ENCODE measurements at places on chromosomes 3 and 15.

DNA sequence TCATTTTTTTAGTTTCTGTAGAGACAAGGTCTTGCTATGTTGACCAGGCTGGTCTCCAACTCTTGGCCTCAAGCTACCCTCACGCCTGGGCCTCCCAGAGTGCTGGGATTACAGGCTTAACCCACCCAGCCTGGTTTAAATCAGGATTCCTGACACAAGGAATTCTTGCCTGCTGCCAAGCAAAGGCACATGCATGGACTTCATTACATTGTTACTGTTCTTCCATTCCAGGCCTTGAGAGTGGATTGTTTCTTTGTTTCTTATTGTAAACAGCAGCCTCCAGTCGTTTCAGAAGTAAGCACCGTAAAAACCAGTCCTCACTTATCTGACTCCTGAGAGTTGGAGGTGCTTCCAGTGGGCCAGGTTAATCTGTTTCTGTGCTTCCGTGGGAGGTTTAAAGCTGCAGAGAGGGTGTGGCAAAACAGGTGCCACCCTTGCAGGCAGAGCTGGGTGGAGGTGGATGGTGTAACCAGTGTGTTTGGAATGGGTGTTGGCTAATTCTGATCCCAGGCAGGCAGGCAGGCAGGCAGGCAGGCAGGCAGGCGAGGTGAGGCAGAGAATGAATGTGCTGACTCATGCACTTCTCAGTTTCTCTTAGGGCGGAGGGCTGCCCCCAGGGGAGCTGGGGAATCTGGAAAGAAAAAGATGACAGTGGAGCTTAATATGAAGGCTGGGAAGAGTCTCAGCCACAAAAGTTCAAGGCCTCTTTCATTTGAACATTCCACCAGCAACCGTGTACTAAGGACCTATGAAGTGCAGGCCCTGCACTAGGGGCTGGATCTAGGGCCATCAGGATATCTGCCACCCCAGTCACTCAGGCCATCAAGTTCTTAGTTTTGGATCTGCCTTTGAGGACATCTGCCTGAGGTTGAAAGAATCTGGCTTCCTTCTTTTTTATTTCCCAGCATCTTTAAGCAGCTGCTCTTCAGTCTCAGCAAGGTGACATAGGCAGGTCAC is 37.0 kb upstream of the CDCP1 start:
- DNase-seq, result peak; percentile 86

GRCh38 chr3:98573181-98573728 is 20.2 kb downstream of the CPOX start:
- peak; percentile 39 for DNase-seq

- DNase-seq, result no peak
Measured at GRCh38 chr15:56804279-56804678, 71.0 kb upstream of the ZNF280D start.

GRCh38 chr3:22045882-22046281 is 294.9 kb upstream of the ZNF385D start:
- no peak for DNase-seq

GRCh38 chr15:52790169-52790708 is at the start of gene ONECUT1:
Gene ONECUT1 (minus strand): TSS chr15:52790336. CDS start chr15:52789884, 452 bp downstream.
- peak; percentile 25 for DNase-seq

GRCh38 chr3:141123677-141124410 is 72.7 kb downstream of the SPSB4 start:
- DNase-seq, result no peak

- DNase-seq, result peak; percentile 53
Measured at GRCh38 chr3:12175137-12175593, 16.5 kb upstream of the TIMP4 start.
